ENCODE measurements at places on chromosomes 3 and 15. TPM values are rescaled to one million over a fixed set of nuclear protein-coding genes. Genes with fewer than 3 reads are reported as not detected.

DNA sequence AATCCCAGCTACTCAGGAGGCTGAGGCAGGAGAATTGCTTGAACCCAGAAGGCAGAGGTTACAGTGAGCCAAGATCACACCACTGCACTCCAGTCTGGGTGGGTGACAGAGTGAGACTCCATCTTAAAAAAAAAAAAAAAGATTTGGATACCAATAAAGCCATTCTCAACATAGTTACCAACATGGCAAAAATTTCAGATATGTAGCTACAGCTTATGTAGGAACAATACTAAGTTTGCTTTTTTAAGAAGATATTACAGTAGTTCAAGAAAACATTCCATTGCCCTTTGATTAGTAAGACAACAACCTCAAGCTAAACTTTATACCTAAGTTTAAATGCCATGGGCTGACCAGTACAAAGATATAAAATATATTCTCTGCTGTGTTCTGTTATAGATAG is 34.4 kb downstream of the ZNF106 start:
- no peak for DNase-seq
- no peak overlapping the region for H3K4me3 ChIP-seq
- no peaks in the 10 kb centered on the region for H3K27me3 ChIP-seq
- H3K36me3 ChIP-seq: peaks cover 12% of the 10 kb centered on the region

DNA sequence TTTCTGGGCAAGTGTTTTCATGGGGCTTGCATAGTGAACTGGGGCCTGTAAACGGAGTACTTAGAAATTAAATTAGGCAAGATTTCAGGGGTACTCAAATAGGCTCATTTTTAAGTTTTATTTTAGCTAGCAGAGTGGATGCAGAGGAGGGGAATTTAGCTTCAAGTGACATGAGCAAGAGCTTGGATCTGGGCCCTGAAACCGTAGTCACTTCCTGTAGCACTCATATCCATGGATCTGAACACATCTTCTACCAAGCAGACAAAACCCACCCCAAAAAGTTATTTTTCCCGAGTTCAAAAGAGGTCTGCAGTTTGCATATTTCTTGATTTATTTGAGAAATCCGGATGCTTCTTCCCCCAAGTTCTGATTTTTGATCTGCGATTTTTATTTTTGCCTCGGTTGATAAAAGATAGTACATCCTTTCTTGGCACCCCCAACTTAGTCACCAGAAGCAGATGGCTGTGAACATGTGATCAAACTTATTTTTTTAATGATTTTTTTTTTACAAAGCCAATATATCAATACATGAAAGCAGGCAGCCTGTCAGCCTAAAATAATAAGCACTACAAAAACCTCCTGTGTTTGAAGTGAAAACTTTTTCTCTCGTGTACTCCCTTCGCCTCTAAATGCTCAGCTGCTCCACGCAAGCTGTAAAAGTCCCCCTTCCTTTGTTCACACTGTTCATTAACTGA is 36.6 kb upstream of the STT3B start:
- peaks cover 4% of the 10 kb centered on the region for H3K36me3 ChIP-seq
- no peaks in the 10 kb centered on the region for H3K4me1 ChIP-seq
- no peak overlapping the region for H3K4me3 ChIP-seq
- H3K27ac ChIP-seq: no peak overlapping the region
- DNase-seq: no peak

DNA sequence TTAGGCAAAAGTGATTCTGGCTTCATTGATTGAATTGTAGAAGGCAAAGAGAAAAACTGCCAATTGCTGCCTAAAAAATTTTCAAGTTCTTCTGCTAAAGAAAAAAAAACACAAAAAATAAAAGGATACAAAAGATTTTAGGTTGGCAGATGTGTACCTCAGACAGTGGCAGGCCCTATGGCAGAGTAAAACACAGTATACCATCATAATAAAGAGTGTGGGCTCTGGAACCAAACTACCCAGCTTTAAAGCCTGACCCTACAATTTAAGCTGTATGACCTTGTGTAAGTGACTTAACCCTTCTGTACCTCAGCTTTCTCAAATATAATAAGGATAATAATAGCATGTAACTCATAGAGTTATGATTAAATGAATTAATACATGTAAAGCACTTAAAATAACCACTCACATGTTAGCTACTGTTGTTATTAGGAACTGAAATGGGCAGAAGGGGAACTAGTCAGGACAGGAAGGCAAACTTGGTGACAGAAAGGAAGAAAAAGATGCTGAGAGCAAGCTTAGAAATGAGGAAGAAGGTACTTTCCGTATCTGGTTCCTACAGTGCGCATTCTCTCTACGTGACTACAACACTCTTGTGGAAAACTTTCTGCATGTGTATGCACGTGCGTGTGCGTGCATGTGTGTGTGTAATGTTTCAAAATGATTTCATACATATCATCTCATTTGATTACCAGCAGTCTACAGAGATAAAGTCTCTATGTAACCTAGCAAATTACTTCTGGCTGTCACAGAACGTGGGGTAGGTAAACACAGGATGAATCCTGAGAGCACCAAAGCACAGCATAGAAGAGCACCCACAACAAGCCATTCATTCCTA is 13.6 kb upstream of the GATM start:
- no peaks in the 10 kb centered on the region for H3K4me1 ChIP-seq
- no peak for DNase-seq
- H3K36me3 ChIP-seq: no peaks in the 10 kb centered on the region
- no peak overlapping the region for H3K4me3 ChIP-seq

DNA sequence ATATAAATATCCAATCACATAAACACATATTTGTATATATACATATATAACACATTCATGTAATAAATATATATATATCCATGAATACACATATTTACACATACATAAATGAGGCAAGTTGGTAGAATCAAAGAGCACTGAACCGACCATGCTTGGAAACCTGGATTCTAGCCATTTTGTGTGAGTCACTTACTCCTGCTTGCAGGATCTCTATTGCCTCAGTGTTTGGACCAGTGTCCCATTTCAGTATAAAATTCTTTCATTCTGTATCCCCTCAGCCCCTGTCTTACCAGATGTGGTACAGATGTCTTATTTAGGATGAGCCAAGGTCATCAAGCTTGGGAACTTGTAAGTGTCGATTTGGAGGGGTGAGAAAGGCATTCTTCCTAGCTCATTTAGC is 391.4 kb upstream of the FRG2C start:
- no peak for DNase-seq
- no peak overlapping the region for H3K27ac ChIP-seq
- no peaks in the 10 kb centered on the region for H3K36me3 ChIP-seq
- H3K27me3 ChIP-seq: no peaks in the 10 kb centered on the region
- H3K4me3 ChIP-seq: no peak overlapping the region
- no peaks in the 10 kb centered on the region for H3K4me1 ChIP-seq

DNA sequence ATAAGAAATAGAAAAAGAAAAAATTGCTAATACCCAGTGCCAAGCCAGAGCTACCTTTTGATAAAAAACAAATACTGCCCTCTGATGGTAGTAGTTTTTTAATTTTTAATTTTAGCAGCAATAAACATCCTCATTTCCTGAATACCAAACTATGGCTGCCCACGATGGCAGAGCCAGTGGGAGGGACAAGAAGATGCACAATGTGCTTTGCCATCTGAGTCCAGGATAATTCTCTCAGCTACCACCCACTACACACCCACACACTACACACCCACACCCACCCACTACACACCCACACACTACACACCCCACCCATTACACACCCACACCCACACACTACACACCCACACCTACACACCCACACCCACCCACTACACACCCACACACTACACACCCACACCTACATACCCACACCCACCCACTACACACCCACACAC is 17.8 kb downstream of the CEP19 start:
- H3K27me3 ChIP-seq: no peaks in the 10 kb centered on the region
- no peak for DNase-seq
- H3K4me3 ChIP-seq: no peak overlapping the region

GRCh38 chr15:69314736-69315135 is 16.0 kb downstream of the PAQR5 start:
- H3K27me3 ChIP-seq: no peaks in the 10 kb centered on the region
- no peak overlapping the region for H3K27ac ChIP-seq
- H3K36me3 ChIP-seq: no peaks in the 10 kb centered on the region
- no peaks in the 10 kb centered on the region for H3K4me1 ChIP-seq
- DNase-seq: no peak

- H3K4me3 ChIP-seq: no peak overlapping the region
- H3K27me3 ChIP-seq: no peaks in the 10 kb centered on the region
- DNase-seq: no peak
- H3K27ac ChIP-seq: no peak overlapping the region
- no peaks in the 10 kb centered on the region for H3K36me3 ChIP-seq
- H3K4me1 ChIP-seq: no peaks in the 10 kb centered on the region
These were observed 58.2 kb upstream of the ARRDC4 start for GRCh38 chr15:97902140-97902780.

DNA sequence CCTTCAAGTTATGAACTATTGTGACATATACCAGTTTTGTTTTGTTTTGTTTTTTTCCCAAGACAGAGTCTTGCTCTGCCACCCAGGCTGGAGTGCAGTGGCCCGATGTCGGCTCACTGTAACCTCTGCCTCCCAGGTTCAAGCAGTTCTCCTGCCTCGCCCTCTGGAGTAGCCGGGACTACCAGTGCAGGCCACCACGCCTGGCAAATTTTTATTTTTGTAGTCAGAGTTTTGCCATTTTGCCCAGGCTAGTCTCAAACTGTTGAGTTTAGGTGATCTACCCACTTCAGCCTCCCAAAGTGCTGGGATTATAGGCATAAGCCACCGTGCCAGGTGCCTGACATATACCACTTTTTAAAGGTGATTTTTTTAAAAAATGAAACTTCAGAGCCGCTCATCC is 74.6 kb downstream of the ARRDC4 start:
- no peaks in the 10 kb centered on the region for H3K4me1 ChIP-seq
- H3K36me3 ChIP-seq: no peaks in the 10 kb centered on the region
- H3K27me3 ChIP-seq: no peaks in the 10 kb centered on the region
- no peak overlapping the region for H3K27ac ChIP-seq
- H3K4me3 ChIP-seq: no peak overlapping the region

Gene MON1A
- 10.0 TPM for total RNA-seq

Gene CCDC51
- total RNA-seq: 20.0 TPM

Gene SPSB4
- total RNA-seq: 6.0 TPM

Gene PAK2
- 65.7 TPM for total RNA-seq
